ENCODE measurements at places on chromosomes 11 and 22. TPM values are rescaled to one million over a fixed set of nuclear protein-coding genes. Genes with fewer than 3 reads are reported as not detected.

GRCh38 chr11:131331010-131331409 lies 39.4 kb upstream of the NTM start:
- no peak overlapping the region for H3K27ac ChIP-seq
- H3K4me1 ChIP-seq, result no peaks in the 10 kb centered on the region
- H3K4me3 ChIP-seq, result no peak overlapping the region
- no peak for DNase-seq
- no peaks in the 10 kb centered on the region for H3K27me3 ChIP-seq
- H3K36me3 ChIP-seq, result no peaks in the 10 kb centered on the region

TMEM191C gene
- 1.4 TPM for total RNA-seq

DCDC1 gene
- 0.52 TPM for total RNA-seq

DNA sequence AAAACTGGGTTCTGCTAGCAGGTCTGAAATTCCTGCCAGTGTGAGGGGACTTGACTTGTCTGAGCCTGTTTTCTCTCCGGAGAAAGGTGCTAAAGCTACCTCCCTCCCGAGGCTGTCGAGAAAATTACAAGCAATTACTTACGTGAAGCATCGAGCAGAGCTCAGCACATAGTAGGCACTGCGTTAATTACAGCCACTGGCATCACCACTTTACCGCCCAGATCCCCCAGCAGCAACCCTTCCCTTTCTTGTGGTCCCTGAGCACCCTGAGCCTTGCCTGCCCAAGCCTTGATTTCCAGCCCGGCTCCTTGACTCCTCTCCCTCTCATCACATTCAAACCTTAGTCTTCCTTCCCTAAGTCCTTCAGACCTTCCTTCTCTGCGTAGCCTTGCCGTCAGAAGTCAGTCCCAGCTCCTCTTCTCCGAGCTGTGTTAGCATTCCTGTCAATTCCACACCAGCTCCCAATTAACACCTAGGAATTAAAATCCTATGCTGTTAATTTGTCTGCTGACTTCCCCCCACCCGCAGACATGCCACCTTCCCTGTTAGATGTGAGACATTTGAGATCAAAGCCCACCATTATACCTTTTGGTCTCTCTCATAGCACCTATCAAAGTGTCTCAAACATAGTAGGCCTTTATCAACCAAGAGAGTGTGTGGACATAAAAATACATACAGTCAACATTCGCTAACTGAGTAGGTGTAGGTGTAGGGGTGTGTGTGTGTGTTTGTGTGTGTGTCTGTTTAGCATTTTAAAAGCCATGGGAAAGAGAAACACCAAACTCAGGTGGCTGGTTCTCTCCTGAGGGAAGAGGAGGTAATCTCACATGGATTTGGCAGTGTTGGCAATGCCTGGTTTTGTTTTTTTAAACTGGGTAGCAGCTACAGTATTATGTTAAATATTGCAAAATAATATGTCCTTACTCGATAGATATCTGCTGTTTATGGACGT lies 2.8 kb upstream of the KCNJ5 start:
- no peak overlapping the region for H3K27ac ChIP-seq
- H3K4me1 ChIP-seq, result no peaks in the 10 kb centered on the region
- no peak overlapping the region for H3K4me3 ChIP-seq

C2CD2L gene
- 10.1 TPM for total RNA-seq

DNA sequence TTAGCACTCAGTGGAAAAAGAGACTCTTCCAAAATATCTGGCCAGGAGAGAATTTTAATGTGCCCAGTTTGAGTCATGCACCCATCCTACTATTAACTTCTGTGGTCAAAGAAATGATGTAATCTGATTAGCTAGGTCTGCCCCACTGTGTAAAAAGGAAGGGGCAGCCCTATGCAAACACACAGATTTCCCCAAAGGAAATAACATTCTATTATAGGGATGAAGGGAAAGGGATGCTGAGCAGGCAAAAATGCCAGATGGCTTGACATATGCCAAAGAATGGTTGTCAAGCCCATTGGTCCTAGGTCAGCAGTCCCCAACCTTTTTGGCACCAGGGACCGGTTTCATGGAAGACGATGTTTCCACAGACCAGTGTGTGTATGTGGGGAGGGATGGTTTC lies 43.3 kb upstream of the PAK1 start:
- H3K36me3 ChIP-seq, result no peaks in the 10 kb centered on the region
- DNase-seq, result no peak
- H3K27me3 ChIP-seq, result no peaks in the 10 kb centered on the region

All from aorta (tissue), 5 donors.